ENCODE measurements at places on chromosomes 12 and 14. TPM values are rescaled to one million over a fixed set of nuclear protein-coding genes. Genes with fewer than 3 reads are reported as not detected.

- no peak for DNase-seq
Measured at GRCh38 chr12:10405294-10405693, 4.3 kb downstream of the KLRC4 start.

DNA sequence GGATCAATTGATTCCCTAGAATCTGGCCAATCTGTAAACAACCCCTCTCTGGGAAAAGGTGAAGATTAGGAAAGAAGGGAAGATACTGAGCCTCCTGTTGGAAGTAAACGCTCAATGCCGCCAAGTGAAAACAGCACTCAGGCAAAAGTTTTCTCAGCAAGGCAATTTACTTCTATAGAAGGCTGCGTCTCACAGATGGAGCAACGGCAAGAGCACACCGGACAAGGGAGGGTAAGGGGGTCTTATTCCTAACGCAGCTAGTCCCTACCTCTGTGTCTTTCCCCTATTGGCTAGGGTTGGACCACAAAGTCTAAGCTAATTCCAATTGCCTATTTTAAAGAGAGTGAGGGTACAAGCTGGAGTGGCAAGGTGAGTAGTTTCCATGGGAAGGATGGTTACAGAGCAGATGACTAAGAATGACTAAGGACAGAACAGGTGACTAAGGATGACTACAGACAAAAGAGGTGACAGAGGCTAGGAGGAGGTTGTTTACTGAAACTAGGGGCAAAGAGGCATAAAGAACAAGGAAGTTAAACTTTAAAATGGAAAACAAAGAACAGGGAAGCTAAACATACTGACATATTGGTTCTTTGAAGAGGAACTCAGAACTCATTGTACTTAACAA, 5.6 kb upstream of the TTC9 start:
- no peak for DNase-seq

GRCh38 chr14:91237219-91237618, 7.3 kb downstream of the GPR68 start:
- DNase-seq: no peak

DNA sequence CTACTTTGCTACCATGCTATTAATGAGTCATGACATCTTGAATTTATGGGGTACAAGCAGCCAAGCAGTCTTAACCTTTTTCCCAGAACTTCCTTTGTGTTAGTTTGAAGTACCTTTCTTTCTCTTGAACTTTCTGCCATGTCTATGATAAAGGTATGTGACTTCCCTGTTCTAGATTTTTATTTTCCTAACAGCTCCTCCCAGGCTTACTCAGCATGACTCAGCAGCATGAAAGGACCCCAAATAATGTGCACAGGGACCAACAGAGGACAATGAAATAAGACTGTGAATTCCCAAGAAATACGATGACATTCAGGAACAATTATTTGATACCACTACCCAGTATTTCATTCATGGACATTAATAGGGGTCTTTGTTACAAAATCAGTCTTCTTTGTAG, 60.0 kb downstream of the TTC6 start:
- DNase-seq: peak; percentile 1

DNA sequence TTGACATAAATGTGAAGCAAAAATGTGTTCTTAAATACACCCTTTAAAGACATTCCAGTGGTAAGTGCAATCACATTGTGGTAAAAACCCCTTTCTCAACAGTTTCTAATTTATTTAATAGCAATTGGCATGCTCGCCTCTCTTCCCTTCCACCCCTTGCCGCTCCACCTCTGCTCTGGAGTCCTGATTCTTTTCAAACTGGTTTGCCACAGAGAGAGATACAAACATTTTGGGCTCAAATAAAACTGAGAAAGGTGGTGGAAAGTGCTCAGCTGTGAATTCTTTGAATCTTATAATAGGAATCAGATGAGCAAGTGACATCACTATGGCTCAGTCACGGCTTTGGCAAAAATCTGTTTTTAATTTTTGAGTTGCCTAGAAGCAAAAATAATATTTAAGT, 993.9 kb downstream of the GALC start:
- DNase-seq: no peak

DNA sequence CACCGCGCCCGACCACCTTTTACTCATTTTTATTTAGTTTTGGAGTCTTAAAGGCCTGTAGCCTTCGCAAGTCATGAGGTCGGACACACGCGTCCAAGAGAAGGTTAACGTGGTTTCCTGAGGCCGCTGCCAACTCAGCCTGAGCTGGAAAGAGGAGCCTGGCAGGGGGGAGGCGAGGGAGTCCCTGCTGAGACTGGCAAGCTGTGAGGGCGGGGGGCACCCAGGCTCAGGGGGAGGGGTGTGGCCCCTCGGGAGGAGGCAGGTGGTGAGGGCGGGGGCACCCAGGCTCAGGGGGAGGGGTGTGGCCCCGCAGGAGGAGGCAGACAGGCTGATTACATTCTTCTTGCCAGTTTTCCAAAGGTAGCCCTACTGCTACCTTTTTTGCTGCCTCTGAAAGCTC, 143.2 kb downstream of the PIWIL1 start:
- no peak for DNase-seq

DNA sequence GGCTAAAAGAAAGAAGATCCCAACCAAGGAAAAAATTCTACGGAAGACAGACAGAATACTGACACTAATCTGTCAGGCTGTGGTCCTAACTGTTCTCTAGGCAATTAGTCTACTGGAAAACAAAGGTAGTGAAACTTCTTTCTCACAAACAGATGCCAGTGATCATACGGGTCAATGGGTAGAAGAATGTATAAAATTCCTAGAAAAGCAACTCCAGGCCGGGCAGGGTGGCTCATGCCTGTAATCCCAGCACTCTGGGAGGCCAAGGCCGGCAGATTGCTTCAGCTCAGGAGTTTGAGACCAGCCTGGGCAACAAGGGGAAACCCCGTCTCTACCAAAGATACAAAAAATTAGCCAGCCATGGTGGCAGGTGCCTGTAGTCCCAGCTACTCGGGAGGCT, 64.8 kb downstream of the HECTD4 start:
- DNase-seq: no peak

DNA sequence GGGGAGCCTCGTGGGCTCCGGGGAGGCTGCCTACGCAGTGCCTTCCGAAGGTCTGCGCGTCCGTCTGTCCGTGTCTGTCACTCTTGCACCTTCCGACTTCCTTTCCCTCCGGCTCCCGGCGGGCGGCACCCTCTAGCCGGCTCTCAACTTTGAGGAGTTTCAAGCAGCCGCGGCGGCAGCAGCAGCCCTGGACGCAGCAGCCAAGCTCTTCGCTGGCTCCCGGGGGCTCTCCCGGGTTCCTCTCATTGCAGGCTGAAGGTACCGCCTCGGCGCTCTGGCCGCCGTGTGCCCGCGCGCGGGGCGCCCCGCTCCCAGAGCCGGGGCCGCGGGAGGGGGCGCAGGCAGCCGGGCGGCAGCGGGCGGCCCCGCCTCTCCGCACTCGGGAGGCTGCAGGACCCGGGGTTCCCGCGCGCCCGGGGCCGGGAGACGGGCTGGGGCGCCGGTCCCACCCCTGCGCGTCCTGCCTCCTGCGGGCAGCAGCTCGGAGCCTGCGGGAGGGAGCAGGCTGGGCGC, at the start of the genes AMIGO2 and PCED1B:
Gene AMIGO2, minus strand, starts transcription at position 492 of the 513 bp plus-strand sequence. CDS start 957 bp downstream, outside the sequence.
Gene PCED1B, plus strand, starts transcription at position 154 of the 513 bp plus-strand sequence. CDS start 155,443 bp downstream, outside the sequence.
- peak; percentile 80 for DNase-seq

DNA sequence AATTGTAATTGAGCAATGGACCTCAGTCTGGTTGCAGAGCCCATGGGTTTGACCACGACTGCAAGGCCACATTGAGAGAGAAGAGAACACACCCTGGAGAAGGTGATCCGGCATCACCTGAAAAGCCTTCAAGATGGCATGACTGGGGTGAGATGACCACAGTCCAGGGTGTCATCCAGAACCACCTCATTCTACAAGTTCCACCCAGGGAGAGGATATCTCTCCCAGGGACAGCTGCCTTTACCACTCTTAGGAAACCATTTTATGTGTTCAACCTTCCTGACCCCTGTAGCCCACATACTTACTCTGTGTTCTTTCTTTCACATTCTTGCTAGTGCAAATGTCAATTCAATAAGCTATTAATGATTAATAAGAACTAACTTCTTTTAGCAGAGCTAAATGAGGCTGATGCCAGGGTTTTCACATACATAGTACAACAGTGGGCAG, 43.4 kb upstream of the CPM start:
- DNase-seq: no peak

- DNase-seq: no peak
Measured at GRCh38 chr14:104966261-104966865, 11.8 kb downstream of the AHNAK2 start.

- DNase-seq: no peak
Measured at GRCh38 chr12:56243731-56244181, 13.9 kb downstream of the SLC39A5 start.

GRCh38 chr12:21370845-21371449, 1.8 kb upstream of the IAPP start:
- DNase-seq: no peak

GRCh38 chr14:22319526-22320361, 269.3 kb downstream of the DAD1 start:
- DNase-seq: peak; percentile 55

DNA sequence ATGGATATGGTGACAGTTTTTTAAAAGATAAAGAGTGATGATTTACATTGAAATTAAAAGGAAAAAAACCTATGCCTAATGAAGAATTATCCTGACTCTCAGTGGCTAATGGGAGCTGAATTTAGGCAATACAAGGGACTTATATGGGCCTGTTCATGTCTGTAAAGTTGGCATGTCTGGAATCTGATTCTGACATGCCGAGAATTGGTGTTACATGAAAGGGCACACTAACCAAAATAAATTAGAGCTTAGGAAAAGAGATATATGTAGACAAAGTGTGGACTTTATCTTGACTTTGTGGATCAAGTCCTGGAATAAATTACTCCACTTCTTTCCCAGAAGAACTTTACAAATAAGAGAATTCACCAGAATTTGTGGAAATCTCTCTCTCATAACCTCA, 1.1 kb downstream of the TDG start:
- DNase-seq: no peak

DNA sequence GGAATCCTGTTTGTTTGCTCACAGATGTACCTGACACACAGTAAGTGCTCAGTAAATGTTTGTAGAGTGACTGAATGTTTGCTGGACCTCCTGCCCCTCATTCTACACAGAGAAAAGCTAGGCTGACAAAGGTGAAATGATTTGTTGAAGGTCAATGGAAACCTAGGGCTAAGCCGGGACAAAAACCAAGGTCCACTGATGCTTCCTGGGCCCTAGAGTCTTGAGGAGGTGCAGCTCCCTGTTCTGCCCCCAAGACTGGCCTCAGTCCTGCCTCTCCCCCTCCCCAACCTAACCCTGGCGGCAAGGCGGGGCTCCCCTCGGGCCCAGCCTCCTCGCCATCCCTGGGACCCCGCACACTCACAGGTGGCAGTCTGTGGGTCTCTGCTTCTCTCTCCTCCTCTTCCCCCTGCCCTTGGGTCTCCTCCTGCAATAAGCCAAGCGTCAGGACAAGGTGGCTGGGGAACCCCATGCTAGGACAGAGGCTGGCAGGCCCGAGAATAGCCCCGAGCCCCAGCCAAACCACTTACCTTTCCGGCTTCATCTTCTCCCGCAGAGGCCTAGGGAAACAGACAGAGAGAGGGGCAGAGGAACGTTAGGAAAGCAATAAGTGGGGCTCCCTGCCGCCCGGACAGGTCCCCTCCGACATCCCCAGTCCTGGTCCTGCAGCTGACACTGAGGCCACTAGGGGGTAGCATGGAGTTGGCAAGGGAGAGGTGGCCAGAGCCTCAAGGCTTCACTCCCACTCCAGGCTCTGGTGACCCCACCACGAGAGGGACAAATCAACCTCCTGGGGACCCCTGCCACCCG, 9.3 kb downstream of the PGF start:
- peak; percentile 78 for DNase-seq

- DNase-seq: no peak
Measured at GRCh38 chr12:93939641-93940325, 208.6 kb upstream of the PLXNC1 start.

GRCh38 chr12:33614630-33615029, 175.0 kb upstream of the SYT10 start:
- no peak for DNase-seq

DNA sequence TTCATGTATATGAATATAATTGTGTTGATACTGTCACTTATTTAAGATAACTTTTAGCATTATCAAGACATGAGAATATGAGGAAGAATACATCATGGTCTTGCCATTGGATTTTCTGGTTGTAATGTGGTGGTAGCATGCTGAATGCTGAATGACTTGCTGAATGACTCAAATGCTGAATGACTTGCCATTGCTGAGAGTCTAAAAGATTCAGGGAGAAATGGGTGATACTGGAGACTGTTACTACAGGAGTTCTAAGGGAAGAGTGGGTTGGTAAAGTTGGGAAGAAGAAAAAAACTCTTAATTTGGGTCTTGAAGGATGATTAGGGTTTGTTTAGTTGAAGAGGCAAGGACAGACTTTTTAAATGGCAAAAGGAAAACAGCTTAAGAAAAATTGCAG, 72.1 kb upstream of the MANSC4 start:
- no peak for DNase-seq

Gene CINP
- total RNA-seq: 41.7 TPM

Gene SYCP3
- not detected for total RNA-seq

Data from lung microvascular endothelial cell (primary cell).